ENCODE measurements at places on chromosomes 1 and 21. TPM values are rescaled to one million over a fixed set of nuclear protein-coding genes. Genes with fewer than 3 reads are reported as not detected.

GRCh38 chr1:53462193-53462592 lies 3.0 kb downstream of the DMRTB1 start:
- H3K4me3 ChIP-seq = no peak overlapping the region
- no peaks in the 10 kb centered on the region for H3K36me3 ChIP-seq
- H3K27me3 ChIP-seq = no peaks in the 10 kb centered on the region
- no peak overlapping the region for H3K27ac ChIP-seq
- DNase-seq = no peak

DNA sequence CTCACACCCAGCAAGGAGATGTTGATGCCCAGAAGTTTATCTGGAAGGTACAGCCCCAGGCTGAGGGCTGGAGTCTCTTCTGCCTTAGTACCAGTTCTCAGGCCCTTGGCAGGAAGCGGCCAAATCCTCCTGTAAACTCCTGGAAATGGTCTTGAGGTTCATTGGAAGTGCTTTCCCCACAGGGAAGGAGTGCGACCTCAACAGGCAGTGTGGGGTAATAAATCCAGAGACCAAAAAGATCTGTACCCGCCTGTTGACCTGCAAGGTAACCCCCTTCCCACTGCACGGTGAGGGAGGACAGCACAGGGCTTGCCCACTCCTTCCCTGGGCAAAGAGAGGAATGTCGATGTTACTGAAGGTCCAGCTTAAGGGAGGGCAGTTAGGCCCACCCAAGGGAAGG lies 4.5 kb downstream of the ATXN7L2 start:
- no peaks in the 10 kb centered on the region for H3K27me3 ChIP-seq
- H3K4me3 ChIP-seq = no peak overlapping the region

- H3K27ac ChIP-seq = no peak overlapping the region
- no peaks in the 10 kb centered on the region for H3K36me3 ChIP-seq
- no peak for DNase-seq
Observed at GRCh38 chr1:153250166-153250565, 9.3 kb upstream of the LORICRIN start.

The IFI44L gene
- total RNA-seq = not detected

DNA sequence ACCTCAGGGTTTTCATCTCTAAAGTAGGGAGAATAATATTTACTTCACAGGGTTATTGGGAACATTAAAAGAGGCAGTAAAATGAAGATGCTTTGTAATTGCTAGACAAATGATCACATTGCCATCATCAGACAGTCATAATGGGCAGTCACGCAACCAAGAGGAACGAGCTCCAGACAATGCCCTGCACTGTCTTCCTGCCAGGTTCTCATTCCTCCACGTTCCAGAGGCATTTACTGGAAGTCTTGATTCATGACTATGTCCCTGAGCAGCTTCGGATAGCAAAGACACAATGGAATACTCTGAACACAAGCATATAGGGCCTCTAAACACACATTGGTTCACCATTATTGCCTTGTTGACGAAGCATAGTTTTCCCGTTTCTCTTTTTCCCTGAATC lies 389.7 kb downstream of the NTNG1 start:
- H3K36me3 ChIP-seq = no peaks in the 10 kb centered on the region
- no peak for DNase-seq
- no peak overlapping the region for H3K27ac ChIP-seq
- H3K4me1 ChIP-seq = no peaks in the 10 kb centered on the region

The TESK2 gene
- total RNA-seq = 11.9 TPM

All from Caco-2 (cell line).